Kidney (tissue), 22 donors: ENCODE measurements at places on chromosomes 7 and 10. TPM values are rescaled to one million over a fixed set of nuclear protein-coding genes. Genes with fewer than 3 reads are reported as not detected.
A peak's percentile ranks its signal among the peaks of the same experiment; 100 is the strongest.

COPG2 gene
- polyA plus RNA-seq = 12.6 TPM

SPDYE11 gene
- not detected for polyA plus RNA-seq

NPSR1 gene
- not detected for polyA plus RNA-seq

DNA sequence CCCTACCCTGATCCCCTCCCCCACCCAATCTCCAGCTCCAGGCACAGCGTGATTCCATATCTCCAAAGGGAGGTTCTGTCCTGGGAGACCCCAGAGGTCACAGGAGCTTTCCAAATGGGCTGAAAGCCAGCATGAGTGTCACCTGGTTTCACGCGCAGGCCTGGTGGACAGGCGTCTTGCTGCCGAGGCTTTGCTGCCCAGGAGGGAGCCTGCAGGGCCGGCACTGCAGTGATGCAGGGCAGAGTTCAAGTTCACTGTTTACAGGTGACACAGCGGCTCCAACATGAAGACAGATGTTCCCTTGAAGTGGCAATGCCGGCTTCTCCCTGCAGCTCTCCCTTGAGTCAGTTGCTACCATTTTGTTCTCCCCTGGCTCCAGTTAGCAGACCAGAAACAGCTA lies 104.3 kb downstream of the TCERG1L start:
- DNase-seq = no peak

DNA sequence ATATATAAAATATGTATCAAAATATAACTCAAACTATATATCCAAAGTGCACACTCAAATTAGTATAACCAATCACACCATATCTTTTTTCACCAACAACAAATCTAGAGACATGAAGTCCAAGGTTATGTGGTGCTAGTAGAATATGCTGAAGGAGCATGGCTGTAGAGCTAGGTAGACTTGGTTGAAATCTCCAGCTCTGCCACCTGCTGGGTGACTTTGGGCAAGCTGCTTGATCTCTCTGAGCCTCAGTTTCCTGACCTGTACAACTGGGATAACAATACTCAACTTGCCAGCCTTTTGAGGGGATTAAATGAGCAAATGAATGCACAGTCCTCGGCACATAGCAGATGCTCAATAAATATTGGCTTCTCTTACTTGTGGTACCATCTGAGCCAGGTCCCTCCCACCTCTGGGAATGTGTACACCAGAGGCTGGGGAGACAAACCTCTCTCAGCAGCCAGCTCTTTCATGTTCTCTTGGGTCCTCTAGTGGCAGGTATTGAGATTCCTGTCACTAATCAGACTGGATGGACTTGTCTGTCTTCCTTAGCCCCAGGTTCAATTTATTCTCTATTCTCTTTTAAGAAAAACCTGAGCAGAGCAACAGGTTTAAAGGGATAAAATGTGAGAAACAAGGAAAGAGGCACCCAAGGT lies 94.3 kb upstream of the PDE1C start:
- DNase-seq = peak; percentile 27

GRCh38 chr7:106565428-106565827 lies 95.5 kb downstream of the CCDC71L start:
- DNase-seq = no peak

DNA sequence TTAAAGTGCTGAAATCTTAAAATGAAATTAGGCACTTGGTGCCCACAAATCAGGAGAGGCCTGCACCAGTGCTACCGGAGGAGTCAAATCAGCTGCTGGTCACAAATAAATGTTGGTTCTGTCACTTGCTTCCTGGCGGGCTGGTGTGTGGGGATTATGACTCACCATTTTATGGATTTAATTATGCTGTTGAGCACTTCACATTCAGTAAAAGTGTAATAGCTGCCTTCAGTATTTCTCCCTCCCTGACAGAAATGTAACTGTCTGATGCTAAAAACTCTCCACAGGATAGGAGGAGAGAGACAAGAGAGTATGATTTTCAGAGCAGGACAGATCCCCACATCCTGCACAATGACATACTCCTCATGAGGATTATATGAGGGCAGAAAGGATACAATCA lies 186.0 kb downstream of the JAZF1 start:
- DNase-seq = no peak

GRCh38 chr10:19904202-19904661 lies 88.0 kb downstream of the PLXDC2 start:
- DNase-seq = no peak

GRCh38 chr7:24842029-24842428 lies 84.8 kb upstream of the GSDME start:
- DNase-seq = no peak

GRCh38 chr7:6165521-6166320 lies 106.7 kb downstream of the CYTH3 start:
- peak; percentile 73 for DNase-seq

DNA sequence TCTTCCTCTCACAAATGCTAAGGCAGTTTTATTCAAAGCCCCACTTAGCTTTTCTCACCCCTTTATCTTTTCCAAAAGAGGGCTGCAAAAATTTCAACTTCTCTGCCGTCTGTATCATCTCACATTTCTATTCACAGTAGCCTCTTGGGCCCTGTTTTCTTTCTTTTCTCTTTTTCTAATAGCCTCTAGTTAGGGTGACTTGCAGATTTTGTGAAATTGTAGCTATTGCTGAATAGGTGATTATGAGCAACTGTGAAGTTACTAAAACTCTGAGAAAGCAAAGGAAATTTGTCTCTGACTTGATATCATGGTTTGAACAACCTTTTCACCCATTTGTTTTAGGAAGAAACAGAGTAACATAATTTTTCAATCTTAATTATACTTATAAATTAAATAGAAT lies 29.2 kb downstream of the EXOC4 start:
- DNase-seq = no peak

DNA sequence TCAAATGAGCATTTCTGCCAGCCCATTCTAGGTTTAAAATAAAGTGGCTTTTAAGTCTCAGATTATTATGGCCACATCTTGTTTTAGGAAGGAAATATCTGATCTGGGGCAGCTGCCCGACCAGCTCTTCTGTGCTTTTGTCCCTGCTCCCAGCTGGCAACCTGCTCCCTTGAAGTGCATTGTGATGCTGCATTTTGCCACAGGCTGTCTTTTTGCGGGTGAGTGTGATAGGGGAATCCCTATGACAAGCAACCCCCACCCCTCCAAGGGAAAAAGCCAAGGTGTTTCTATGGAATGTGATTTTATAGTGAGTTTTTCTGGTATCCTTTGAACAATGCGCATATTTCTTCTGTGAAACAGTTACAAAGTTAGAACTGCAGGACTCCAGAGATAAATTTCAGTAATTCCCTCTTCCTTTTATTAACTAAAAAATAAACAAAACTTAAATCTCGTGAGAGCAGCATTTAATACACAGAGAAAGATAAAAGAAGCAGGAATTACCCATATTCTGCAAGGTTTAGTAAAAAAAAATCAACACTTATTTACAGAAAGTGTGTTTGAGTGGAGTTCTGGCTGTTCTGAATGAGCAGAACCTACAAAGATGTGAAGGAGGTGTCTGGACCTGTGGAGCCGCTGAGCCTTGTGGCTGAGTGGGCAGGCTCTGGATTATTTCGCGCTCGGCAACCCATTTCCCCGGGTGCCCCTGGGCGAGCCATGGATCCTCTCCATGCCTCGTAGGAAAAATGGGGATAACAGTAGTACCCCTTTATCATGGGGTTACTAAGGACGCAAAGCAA lies 10.1 kb upstream of the HPS1 start:
- no peak for DNase-seq

GRCh38 chr7:1122832-1123501 lies 35.1 kb downstream of the GPER1 start:
- DNase-seq = no peak

GRCh38 chr7:43535031-43535451 lies 47.9 kb upstream of the STK17A start:
- DNase-seq = no peak

DNA sequence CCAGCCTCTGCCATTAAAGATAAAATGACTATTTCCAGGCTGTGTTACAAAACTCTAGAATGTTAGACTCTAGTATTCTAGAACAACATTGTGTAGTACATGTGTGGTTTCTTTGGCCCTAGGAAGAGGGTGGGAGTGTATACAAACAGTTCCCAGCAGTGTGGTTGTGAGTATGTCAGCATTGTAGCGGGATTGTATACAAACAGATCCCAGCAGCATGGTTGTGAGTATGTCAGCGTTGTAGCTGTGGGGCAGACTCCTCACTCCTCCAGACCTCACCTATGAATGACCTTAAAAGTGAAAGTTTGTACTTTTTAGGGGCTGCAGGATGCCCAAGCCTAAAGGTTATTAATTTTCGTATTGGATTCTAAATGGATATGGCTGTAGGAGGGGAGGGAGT lies 6.9 kb upstream of the ACSL5 start:
- DNase-seq = no peak

GRCh38 chr10:75103881-75104686 lies 7.4 kb upstream of the SAMD8 start:
- DNase-seq = no peak

GRCh38 chr10:70396140-70396539 lies 7.8 kb upstream of the EIF4EBP2 start:
- no peak for DNase-seq

DNA sequence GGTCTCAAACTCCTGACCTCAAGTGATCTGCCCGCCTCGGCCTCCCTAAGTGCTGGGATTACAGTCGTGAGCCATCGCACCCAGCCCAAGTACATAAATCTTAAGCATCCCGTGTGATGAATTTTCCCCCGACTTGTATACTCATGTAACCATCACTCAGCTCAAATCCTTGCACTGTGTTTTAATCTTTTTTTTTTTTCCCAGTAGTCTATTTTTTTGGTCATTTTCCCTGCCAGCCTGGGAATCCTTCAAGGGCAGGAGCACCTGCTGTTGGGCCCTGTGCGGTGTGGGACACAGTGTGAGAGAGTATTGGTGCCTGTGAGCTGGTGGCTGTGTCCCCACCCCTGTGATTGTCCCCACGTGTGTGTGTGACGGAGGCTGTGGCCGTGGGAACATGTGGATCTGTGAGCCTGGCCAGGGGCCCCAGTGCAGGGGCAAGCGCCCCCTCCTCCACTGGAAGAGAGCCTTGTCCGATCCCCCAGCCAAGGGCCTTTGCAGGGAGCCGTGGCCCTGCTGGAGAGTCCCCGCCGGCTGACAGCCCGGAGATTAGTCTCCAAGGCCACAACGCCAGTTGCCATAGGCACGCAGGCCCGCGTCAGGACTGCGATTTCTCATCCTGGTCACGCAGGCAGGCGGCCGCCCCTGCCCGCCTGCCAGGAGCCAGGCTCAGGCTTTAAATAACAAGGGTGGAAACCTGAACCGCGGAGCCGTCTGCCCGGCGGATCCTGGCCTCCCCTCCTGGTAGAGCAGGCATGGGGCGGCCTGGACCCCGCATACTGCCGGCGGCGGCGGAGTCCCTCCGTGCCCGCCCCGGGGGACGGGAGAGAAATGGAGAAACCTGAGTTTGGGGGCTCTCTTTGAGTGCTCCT lies 26.5 kb downstream of the GTF2IRD1 start:
- DNase-seq = peak; percentile 92

- no peak for DNase-seq
Measured at GRCh38 chr7:36440880-36441279, 51.2 kb downstream of the ANLN start.

DNA sequence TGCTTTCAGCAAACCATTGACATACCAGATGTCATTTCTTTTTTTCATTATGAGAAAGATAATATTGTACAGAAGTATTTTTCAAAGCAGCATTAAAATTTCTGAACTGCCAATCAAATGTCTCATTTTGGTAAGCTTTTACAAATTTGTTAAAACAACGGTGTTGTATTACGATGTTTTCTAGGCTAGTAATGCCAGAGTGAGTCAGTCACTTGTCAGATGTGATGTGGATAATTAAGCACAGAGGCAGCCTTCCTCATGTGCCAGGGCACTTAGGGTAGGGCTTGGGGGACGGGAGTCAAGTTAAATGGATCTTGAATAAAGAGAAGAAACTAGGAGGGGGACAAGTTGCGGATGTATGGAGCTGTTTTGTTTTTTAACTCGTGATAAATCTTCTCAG lies 10.1 kb downstream of the PSTK start:
- DNase-seq = no peak
